ENCODE measurements at places on chromosomes 16 and 17.
A peak's percentile ranks its signal among the peaks of the same experiment; 100 is the strongest.

DNA sequence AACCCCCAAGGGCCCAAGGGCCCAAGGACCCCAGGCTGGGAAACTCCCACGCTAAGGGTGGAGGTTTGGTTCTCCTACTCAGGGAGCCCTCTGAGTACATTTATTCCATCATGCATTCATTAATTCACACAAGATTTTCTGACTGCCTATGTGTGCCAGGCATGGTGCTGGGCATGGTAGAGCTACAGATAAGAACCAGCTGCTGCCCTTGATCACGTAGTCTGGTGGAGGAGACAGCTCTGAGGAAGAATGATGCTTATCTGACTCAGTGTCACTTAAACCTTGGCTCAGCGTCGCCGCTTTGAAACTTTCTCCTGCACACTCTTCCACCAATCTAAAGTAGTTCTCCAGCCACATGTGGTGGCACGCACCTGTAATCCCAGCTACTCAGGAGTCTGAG lies 3.6 kb upstream of the ARL4D start:
- H3K36me3 ChIP-seq: no peaks in the 10 kb centered on the region
- H3K4me3 ChIP-seq: no peak overlapping the region
- H3K27ac ChIP-seq: no peak overlapping the region
- no peaks in the 10 kb centered on the region for H3K27me3 ChIP-seq
- H3K4me1 ChIP-seq: peaks cover 11% of the 10 kb centered on the region
- no peak for DNase-seq

DNA sequence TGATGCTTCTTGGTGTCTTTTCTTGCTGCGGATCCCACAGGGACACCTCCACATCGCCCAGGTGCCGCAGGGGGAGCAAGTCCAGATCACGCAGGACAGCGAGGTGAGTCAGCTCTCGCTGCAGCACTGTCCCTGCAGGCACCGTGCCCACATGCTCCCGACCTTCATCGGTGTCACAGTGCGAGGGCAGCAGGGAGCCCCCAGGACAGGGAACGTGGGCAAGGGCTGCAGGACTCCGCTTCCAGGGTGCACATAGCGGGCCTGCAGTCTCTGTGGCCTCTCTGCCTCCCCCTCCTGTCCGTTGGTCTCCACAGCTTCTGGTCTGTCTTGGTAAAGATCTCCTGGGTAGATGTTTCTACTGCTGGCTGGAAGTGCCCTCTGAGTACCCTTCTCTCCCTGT lies 84.1 kb downstream of the BANP start:
- peak; percentile 25 for DNase-seq
- H3K4me3 ChIP-seq: no peak overlapping the region
- peaks cover 31% of the 10 kb centered on the region for H3K36me3 ChIP-seq
- peaks cover 2% of the 10 kb centered on the region for H3K4me1 ChIP-seq

DNA sequence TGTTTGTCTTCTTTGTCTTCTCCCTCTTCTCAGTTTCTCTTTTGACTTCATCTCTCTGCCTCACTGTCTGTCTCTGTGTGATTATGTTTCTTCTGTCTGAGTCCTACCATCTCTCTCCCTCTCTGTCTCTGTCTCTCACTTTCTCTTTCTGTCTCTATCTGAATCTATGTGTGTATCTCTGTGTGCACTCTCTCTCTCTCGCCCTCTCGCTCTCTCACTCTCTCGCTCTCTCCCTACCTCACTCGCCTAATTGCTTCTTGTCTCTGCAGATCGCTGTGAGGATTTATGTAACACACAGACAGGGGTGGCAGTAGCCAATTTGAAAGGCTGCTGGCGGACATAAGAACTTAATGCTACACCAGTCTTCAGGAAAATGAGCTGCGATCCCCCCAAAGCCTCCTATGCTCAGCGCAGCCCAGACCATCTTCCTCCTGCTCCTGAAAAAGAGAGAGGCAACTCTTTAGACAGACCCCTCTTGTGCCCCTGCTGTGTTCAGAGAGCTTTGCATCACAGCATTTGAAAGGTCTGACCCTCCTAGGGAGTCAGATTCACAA lies 140.9 kb downstream of the CCT6B start:
- H3K4me3 ChIP-seq: no peak overlapping the region
- H3K27me3 ChIP-seq: peaks cover 10% of the 10 kb centered on the region
- H3K27ac ChIP-seq: no peak overlapping the region
- H3K4me1 ChIP-seq: no peaks in the 10 kb centered on the region
- H3K36me3 ChIP-seq: no peaks in the 10 kb centered on the region

DNA sequence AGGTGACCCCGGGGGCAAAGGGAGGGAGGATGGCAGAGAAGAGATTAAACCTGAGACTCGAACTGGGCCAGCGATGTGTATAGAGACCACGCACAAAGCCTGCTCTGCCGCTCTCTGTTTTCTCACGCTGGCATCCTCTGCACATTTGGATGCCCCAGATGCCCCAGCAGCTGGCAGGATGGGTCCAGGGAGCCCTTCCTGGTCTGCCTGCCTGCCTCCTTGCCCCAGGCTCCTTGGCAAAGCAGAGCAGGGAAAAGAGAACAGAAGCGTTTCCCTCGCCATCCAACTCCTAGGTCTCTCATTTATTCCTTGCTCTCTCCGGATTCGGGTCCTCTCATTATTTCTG lies 5.2 kb upstream of the PIPOX start:
- no peak for DNase-seq
- H3K4me1 ChIP-seq: peaks cover 11% of the 10 kb centered on the region
- no peak overlapping the region for H3K27ac ChIP-seq
- peaks cover 21% of the 10 kb centered on the region for H3K27me3 ChIP-seq
- no peak overlapping the region for H3K4me3 ChIP-seq

DNA sequence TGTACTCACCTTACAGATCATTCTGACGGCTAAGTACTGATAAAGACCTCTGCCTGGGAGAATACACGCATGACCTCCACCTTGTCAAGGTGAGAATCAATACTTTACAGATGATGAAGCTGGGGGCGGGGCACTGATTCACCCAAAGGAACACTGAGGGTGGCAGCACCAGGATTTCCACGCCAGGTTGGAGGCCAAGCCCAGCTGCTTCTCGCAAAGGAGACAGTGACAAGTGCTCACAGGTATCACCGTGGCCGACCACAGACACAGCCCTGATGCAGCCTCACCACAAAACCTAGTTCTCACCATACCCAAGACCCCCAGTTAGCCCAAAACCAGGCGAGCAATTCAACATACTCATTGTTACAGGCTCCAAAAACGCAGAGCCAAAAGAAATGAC lies 434.2 kb downstream of the SOX9 start:
- no peak overlapping the region for H3K4me3 ChIP-seq
- H3K36me3 ChIP-seq: no peaks in the 10 kb centered on the region
- H3K27me3 ChIP-seq: no peaks in the 10 kb centered on the region
- H3K4me1 ChIP-seq: no peaks in the 10 kb centered on the region

- H3K4me3 ChIP-seq: no peak overlapping the region
- no peaks in the 10 kb centered on the region for H3K27me3 ChIP-seq
- DNase-seq: peak; percentile 74
- peaks cover 31% of the 10 kb centered on the region for H3K4me1 ChIP-seq
These were observed 30.1 kb downstream of the FZD2 start for GRCh38 chr17:44587339-44587738.

DNA sequence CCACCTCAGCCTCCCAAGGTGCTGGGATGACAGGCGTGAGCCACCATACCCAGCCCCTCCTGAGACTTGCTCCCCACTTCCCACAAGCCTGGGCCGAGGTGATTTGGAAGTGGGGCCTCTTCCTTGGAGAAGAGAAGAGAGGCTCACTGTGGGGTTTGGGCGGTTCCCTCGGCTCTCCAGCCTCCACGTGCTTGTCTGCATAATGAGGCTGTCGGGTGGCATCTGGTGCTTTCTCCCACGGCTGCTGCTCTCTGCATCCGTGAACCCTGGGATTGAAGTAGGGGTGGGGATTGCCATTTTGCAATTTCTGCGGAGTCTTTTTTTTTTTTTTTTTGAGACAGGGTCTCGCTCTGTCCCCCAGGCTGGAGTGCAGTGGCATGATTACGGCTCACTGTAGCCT lies 101.4 kb downstream of the RAP1GAP2 start:
- DNase-seq: no peak
- peaks cover 10% of the 10 kb centered on the region for H3K4me1 ChIP-seq
- H3K27ac ChIP-seq: no peak overlapping the region

DNA sequence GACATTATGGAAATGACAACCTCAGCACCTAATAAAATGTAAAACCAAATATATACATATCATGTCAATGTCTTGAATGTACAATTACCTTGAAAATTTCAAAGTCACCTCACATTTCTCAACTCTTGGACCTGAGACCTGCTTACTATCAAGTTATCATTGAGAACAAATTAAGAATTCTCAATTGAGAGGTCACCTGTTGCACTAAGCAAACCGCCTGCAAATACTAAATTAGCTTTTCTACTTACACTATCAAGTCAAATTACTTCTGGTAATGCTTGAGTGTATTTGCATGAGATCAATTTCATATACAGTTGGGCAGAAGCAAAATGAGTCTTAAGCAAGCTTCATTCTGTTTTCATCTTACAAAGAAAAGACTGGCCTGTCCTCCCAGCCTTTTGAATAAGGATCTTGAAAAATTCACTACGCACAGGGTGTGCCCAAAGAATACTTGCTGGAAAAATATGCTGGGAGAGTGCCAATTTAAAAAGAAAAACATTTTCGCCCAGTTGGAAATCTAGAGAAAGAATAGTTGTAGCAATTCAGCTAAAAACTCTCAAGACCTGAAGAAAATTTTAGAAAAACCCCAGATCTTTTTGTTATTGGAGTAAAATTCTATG lies 35.7 kb downstream of the KANSL1 start:
- H3K4me3 ChIP-seq: no peak overlapping the region
- H3K36me3 ChIP-seq: no peaks in the 10 kb centered on the region
- H3K27ac ChIP-seq: peak overlapping the region; percentile 37
- DNase-seq: no peak

DNA sequence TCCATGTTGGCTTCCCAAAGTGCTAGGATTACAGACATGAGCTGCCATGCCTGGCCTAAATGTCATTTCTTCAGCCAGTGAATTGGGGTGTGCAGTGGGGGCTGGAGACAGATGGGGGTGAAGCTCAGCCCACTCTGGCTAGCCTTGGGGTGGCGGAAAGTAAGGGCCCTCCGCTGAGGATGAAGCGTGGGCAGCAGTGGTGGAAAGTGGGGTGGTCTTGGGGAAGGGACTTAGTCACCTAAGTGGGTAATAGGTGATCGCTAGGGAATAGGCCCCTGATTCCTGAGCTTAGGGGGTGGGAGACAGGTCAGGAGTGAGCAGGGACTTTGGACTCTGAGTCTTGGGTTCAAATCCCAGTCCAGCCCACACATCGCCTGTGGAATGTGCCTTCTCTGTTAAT lies 2.2 kb downstream of the LLGL1 start:
- no peak overlapping the region for H3K27ac ChIP-seq
- peaks cover 5% of the 10 kb centered on the region for H3K4me1 ChIP-seq
- peaks cover 2% of the 10 kb centered on the region for H3K36me3 ChIP-seq
- no peak for DNase-seq
- no peak overlapping the region for H3K4me3 ChIP-seq
- no peaks in the 10 kb centered on the region for H3K27me3 ChIP-seq

- peaks cover 23% of the 10 kb centered on the region for H3K36me3 ChIP-seq
- peaks cover 26% of the 10 kb centered on the region for H3K4me1 ChIP-seq
- DNase-seq: peak; percentile 90
- H3K27me3 ChIP-seq: no peaks in the 10 kb centered on the region
These were observed 11.3 kb downstream of the MCRIP1 start for GRCh38 chr17:81821603-81822311.

- H3K36me3 ChIP-seq: peaks cover 26% of the 10 kb centered on the region
- H3K4me1 ChIP-seq: no peaks in the 10 kb centered on the region
These were observed 32.0 kb downstream of the SCPEP1 start for GRCh38 chr17:57009737-57010445.

GRCh38 chr17:8611619-8612298 lies 18.8 kb downstream of the MYH10 start:
- no peaks in the 10 kb centered on the region for H3K36me3 ChIP-seq
- peaks cover 43% of the 10 kb centered on the region for H3K4me1 ChIP-seq
- peak overlapping the region; percentile 56 for H3K27ac ChIP-seq
- no peaks in the 10 kb centered on the region for H3K27me3 ChIP-seq

DNA sequence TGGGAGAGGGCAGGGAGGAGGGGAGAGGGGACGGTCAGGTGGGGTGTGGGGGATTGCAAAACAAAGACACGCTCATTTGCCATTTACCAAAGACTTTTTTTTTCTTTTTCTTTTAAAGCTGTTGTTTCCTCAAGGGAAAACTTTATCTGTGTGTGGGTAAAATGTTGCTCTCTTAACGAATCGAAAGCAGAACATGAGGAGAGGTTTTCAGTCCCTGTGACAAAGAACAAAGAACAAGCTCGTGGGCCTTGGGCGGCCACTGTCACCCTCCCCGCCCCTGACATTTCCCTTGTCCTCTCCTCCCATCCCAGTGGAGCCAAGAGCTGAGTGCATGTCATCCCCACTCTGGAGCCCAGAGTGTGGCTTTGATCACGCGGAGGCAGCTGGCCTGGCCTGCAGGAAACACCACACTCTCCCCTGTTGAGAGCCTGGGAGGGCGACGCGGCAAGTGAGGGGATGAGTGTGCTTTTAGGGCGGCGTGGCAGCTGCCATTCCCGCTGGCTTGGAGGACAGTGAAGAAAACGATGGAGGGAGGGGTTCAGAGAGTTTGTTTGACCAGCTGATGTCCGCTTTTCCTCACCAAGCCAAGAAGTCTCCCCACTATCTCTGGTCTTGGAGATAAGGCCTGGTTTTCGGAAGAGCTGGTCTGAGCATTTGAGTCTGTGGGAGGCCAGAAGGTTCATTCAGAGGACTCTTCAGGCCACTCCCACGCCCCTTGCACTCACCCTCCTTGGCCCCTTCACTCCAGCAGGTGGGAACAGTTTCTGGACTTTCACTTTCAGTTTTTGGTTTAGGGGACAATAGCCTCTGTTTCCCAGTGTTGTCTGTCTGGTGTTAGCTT lies 11.4 kb downstream of the CCR7 start:
- peaks cover 16% of the 10 kb centered on the region for H3K4me1 ChIP-seq
- no peaks in the 10 kb centered on the region for H3K36me3 ChIP-seq
- no peaks in the 10 kb centered on the region for H3K27me3 ChIP-seq
- peak overlapping the region; percentile 90 for H3K27ac ChIP-seq
- H3K4me3 ChIP-seq: no peak overlapping the region
- DNase-seq: peak; percentile 82

DNA sequence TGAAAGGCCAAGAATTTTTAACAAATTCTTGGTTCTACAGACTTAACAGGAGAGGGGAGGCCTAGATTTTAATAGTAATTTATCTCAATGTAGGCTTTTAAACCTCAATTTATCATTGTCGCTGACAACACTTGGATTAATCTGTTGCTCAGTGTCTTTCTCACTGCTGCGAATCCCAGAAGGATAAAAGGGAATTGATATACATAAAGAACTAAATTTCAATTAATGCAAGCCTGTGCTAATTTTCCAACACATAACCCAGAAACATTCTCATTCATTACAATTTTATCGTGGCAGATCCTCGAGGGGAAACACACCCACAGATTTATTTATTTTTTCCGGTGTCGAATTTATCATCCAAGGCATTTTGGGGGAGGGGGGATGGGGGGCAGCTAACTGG lies 98.1 kb downstream of the WSCD1 start:
- DNase-seq: no peak
- H3K36me3 ChIP-seq: no peaks in the 10 kb centered on the region
- H3K27ac ChIP-seq: no peak overlapping the region
- no peak overlapping the region for H3K4me3 ChIP-seq
- no peaks in the 10 kb centered on the region for H3K27me3 ChIP-seq
- H3K4me1 ChIP-seq: no peaks in the 10 kb centered on the region
